ENCODE measurements at places on chromosomes 5 and 9. TPM values are rescaled to one million over a fixed set of nuclear protein-coding genes. Genes with fewer than 3 reads are reported as not detected.

GRCh38 chr5:124740071-124740470 lies 6.4 kb downstream of the ZNF608 start:
- H3K27ac ChIP-seq: no peak overlapping the region
- DNase-seq: no peak
- H3K27me3 ChIP-seq: no peaks in the 10 kb centered on the region
- no peak overlapping the region for H3K4me3 ChIP-seq

DNA sequence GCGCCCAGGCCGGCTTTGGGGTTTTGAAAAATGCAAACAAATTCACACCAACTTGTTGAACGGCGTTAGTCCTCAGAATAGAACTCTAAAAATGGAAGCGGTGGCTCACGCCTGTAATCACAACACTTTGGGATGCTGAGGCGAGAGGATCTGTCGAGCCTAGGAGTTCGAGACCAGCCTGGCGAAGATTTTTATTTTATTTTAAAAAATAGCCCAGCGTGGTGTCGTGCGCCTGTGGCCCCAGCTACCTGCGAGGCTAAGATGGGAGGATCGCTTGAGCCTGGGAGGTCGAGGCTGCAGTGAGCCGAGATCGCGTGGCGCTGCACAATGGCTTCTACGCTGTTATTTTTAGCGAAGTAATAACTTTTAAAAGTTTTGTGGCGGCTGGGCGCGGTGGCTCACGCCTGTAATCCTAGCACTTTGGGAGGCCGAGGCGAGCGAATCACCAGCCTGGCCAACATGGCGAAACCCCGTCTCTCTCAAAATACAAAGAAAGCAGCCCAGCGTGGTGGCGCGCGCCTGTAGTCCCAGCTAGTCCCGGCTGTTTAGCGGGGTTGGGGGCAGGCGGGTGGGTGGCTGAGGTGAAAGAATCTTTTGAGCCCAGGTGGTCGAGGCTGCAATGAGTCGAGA lies 694 bp upstream of the PLIN2 start:
- H3K4me3 ChIP-seq: peak overlapping the region; percentile 79
- DNase-seq: peak; percentile 36
- peak overlapping the region; percentile 73 for H3K27ac ChIP-seq

DNA sequence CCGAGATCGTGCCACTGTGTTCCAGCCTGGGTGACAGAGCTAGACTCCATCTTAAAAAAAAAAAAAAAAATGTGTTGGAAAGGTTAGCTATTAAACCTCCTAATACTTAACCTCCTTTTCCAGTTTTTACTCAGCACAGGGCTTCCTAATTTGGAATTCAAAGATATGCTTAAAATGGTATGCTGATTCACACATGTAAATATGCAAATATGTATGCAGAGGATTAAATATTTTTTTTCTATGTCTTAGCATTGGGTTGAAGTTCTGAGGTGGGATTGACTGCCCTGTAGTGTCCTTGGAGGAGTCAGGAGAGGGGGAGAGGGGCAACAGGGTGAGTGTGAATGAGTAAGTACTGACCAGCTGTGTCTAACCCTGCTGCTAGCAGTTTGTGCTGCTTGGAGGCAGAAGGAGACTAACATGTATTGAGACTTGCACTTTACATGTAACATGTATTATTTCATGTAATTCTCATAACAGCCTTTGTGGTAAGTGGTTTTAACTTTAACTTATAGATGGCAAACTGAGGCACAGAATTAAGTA lies 63.2 kb downstream of the SLC44A1 start:
- H3K27ac ChIP-seq: no peak overlapping the region
- no peak for DNase-seq
- H3K27me3 ChIP-seq: no peaks in the 10 kb centered on the region
- H3K36me3 ChIP-seq: no peaks in the 10 kb centered on the region
- H3K4me1 ChIP-seq: no peaks in the 10 kb centered on the region

- no peaks in the 10 kb centered on the region for H3K36me3 ChIP-seq
- no peaks in the 10 kb centered on the region for H3K4me1 ChIP-seq
- no peak overlapping the region for H3K27ac ChIP-seq
- no peak overlapping the region for H3K4me3 ChIP-seq
- no peaks in the 10 kb centered on the region for H3K27me3 ChIP-seq
Observed at GRCh38 chr5:99243111-99243510, 314.3 kb upstream of the CHD1 start.

DNA sequence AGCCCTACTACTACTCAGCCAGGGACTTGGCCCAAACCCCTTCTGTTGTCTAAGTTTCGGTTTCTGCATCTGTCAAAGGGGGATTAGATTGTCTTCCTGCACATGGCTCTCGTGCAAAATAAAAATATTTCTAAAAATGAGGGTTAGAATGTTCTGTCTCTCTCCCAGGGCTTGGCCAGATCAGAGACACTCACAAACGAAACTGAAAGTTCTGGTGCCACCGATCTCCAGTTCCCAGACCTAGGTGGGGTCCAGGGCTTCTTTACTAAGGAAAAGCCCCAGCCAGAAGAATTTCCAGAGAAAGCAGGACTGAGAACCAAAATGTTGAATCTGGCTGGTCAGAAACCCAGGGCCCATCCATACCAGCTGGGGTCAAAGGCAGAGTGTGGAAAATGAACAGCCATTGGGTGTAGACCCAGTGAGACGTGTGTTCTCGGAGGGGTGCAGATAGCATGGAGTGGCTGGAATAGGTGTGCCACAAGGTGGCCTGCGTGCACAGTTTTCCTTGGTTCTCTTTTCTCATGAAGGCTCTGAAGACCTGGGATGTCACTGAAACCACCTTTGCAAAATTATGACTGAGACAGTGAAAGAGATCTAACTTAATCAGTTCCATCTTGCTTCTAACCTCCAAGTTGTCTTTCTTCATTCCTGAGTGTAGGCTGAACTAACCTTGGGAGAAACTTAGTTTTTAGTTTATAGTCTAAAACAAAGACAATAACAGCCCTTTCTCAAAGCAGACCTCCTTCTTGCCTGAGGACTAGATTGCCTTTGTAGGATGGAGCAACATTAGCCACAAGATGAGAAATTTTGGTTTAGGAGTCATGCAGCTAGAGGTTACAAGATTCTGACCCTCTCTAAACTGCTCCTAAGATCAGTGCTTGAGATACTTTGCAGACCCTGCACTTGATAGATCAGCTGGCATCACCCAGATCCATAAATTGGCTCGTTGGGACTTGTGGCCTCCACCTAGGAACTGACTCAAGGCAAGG lies 2.3 kb upstream of the SLC23A1 start:
- no peaks in the 10 kb centered on the region for H3K36me3 ChIP-seq
- peak overlapping the region; percentile 57 for H3K27ac ChIP-seq
- DNase-seq: no peak
- no peaks in the 10 kb centered on the region for H3K27me3 ChIP-seq

DNA sequence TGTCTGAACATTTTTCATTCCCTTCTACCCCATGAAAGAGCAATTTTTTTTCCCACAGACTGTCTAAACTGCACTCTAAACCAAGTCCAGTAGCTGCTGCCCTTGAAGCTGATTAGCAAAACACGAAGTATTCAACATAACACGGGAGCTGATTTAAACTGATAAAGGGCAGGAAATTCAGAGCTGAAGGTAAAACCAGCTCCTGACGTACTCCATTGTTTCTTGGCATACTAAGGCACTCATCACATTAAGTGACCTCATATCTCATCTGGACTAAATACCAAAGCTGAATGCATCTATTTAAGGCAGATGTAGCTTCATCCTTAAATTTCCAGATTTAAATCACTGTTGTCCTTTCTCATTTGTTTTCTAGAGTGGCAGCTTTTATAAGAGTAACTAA lies 12.0 kb downstream of the GDF9 start:
- H3K27ac ChIP-seq: no peak overlapping the region
- no peaks in the 10 kb centered on the region for H3K27me3 ChIP-seq
- no peak for DNase-seq
- no peaks in the 10 kb centered on the region for H3K4me1 ChIP-seq

- H3K27me3 ChIP-seq: no peaks in the 10 kb centered on the region
- H3K4me3 ChIP-seq: no peak overlapping the region
- no peak for DNase-seq
- H3K4me1 ChIP-seq: no peaks in the 10 kb centered on the region
Observed at GRCh38 chr5:72427488-72428437, 79.4 kb downstream of the ZNF366 start.

DNA sequence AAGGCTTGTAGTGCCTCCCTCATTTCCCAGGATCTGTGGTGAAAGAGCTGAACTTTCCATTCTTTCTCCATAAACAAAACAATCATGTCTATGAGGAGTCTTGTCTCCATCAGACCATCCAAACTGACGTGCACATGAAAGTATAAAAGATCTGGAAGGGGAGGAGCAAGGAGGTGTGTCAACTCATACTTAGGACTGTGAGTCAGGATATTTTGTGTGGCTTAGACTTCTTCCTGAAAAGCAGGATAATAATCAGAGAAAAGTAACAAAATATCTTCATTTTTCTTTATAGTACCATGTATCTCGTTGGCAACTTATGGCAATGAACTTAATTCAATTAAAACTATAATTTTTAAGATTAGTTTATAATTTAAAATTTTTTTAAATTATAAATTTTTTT lies 96.0 kb upstream of the PRRC1 start:
- H3K27ac ChIP-seq: no peak overlapping the region
- H3K27me3 ChIP-seq: no peaks in the 10 kb centered on the region
- H3K4me1 ChIP-seq: no peaks in the 10 kb centered on the region
- no peaks in the 10 kb centered on the region for H3K36me3 ChIP-seq

Gene FSTL4
- not detected for total RNA-seq

Gene TRAPPC13
- total RNA-seq: 20.9 TPM

Gene MSMP
- total RNA-seq: not detected

Gene CBY3
- 0.76 TPM for total RNA-seq
